ENCODE measurements at places on chromosomes 1 and 21. TPM values are rescaled to one million over a fixed set of nuclear protein-coding genes. Genes with fewer than 3 reads are reported as not detected.

DNA sequence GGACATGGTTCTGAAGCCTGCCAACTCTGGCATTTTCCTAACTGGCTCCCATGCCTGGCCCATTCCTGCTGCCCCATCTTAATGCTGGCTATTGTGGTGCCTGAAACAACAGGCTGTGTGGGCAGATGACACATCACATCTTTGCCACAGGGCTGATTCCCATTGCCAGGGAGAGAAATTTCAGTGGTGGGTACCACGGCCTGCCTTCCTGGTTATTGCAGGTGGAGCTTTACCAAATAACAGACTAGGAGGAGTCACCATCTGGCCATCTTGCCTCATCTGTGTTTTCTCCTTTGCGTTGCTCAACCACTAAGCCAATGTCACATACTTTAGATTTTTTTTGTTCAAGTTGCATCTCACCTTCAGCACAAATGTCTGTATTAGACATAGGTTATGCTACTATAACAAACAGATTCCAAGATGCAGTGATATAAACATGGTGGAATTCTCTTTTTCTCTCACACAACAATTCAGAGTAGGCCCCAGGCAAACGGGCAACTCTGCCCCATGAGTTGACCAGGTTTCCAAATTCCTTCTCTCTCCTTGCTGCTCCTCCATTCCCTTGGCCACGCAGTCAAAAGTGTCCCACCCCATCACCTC is 14.1 kb downstream of the CDA start:
- H3K4me3 ChIP-seq: no peak overlapping the region
- DNase-seq: no peak
- H3K36me3 ChIP-seq: no peaks in the 10 kb centered on the region

GRCh38 chr1:99700020-99700419 is 54.1 kb downstream of the PALMD start:
- no peak overlapping the region for H3K4me3 ChIP-seq
- H3K27me3 ChIP-seq: peaks cover 25% of the 10 kb centered on the region
- no peaks in the 10 kb centered on the region for H3K36me3 ChIP-seq
- no peak for DNase-seq

DNA sequence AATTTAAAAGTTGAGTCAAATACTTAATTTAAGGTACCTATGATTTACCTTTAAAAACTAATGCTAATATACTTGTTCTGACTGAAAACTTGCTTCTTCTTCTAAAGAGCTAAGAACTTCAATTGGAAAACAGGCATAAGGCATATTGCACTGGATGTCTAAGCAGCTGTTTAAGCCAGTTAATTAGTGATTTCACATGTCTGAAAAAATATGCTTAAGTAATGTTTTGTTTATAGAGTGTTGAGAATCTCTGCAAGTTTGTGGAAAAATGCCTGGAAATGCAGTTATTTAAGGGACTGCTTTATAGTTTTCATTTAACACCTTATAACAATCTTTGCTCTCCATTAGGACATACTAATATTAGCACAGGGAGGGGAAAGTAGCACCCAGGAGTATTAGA is 28.2 kb downstream of the UBE2U start:
- no peaks in the 10 kb centered on the region for H3K4me1 ChIP-seq
- peaks cover 34% of the 10 kb centered on the region for H3K27me3 ChIP-seq
- no peak overlapping the region for H3K27ac ChIP-seq
- H3K36me3 ChIP-seq: no peaks in the 10 kb centered on the region
- DNase-seq: no peak
- H3K4me3 ChIP-seq: no peak overlapping the region

The ESPN gene
- 1.3 TPM for total RNA-seq

GRCh38 chr21:36981049-36981391 is 14.6 kb upstream of the HLCS start:
- peaks cover 31% of the 10 kb centered on the region for H3K4me1 ChIP-seq
- H3K36me3 ChIP-seq: no peaks in the 10 kb centered on the region
- peak overlapping the region; percentile 82 for H3K4me3 ChIP-seq
- peaks cover 5% of the 10 kb centered on the region for H3K27me3 ChIP-seq

DNA sequence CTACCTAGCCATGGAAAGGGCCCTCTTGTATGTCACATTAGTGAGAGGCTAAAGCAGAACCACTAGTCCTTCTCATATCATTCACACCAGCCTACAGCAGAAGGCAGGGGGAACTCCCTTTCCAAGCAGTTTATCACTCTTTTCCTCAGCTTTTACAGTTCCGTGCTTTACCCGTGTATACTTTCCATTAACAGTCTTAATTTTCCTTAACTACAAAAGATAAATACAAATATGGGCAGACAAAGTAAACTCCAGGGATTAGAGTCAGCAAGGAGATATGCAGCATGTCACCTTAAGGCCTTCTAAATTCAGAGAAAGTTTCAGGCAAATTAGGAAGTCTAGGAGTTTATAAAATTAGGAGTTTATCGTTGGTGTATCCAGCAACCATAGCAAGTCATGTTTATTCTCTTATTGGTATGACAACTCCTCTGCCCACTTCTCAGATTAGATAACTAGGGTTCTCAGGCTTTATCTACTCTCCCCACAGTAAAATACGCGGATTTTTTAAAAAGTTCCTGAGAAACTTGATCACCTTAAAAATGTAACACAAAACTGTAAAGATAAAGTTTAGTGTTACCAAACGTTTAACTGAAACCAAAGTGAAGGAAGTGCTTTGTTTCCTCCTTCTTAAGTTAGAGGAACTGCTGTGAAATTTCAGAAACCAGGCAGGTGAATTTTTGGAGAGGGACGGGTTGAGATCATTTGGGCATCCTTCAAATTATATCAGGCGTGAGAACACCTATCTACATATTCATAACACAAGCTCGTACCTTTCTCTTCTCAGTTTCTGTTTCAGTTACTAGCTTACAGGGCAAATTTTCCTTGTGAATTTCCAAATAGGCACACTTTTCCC is 42.7 kb upstream of the SLC19A2 start:
- H3K27ac ChIP-seq: peak overlapping the region; percentile 42
- no peak for DNase-seq
- H3K4me1 ChIP-seq: peaks cover 12% of the 10 kb centered on the region
- no peak overlapping the region for H3K4me3 ChIP-seq
- H3K27me3 ChIP-seq: no peaks in the 10 kb centered on the region

DNA sequence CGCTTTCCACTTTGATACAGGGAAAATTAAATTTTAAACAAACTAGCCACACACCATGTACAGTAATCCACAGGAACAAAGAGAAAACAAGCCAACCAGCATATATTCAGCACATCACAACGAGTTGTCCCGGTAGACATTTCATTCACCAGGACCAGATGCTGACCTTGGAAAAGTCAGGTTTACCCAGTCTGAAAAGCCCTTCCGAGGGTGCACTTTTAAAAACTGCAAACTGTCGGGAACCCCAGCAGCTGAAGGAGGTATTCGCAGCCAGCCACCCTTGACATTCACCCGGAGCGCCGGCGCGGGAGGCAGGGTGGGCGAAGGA is 1.2 kb downstream of the MCOLN3 start:
- peaks cover 22% of the 10 kb centered on the region for H3K4me1 ChIP-seq
- no peak for DNase-seq
- peaks cover 64% of the 10 kb centered on the region for H3K27me3 ChIP-seq
- H3K36me3 ChIP-seq: no peaks in the 10 kb centered on the region
- no peak overlapping the region for H3K27ac ChIP-seq

DNA sequence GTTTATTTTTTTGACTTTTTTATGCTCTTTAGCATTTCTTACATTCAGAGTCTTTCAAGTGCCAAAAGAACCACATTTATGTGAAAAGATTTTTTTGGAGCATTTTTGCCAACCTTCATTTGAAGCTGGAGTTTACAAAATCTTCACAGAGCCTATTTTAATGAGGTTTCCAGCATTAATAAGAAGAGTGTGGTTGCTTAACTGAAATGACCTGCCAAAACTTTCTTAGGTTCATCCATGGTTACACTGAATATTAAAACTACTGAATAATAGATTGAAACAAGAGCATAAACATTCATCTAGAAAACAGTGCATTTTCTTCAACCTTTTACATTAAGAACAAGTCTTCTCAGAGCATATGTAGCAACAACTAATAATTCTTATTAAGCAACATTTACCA is 672.3 kb upstream of the CXADR start:
- no peaks in the 10 kb centered on the region for H3K27me3 ChIP-seq
- H3K36me3 ChIP-seq: no peaks in the 10 kb centered on the region
- H3K27ac ChIP-seq: no peak overlapping the region
- no peak overlapping the region for H3K4me3 ChIP-seq

DNA sequence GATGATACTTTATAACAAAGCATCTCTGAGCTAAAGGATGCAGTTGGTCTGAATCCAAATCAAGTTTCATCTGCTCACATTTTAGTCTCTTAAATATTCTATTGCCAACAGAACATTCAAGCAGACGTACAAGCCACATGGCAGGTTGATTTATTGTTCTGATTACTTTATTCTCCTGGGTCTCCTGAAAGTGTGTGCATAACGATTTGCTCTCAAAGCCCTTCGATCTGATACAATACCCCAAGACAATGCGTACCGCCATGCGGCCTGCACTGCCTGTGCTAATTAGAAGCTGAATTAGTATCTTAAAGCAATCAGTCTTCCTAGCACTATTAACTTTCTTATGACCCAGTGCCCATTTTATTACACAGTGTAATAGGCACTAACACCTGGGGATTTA is 56.9 kb downstream of the FHAD1 start:
- no peaks in the 10 kb centered on the region for H3K36me3 ChIP-seq
- DNase-seq: no peak
- H3K4me1 ChIP-seq: peaks cover 4% of the 10 kb centered on the region
- H3K4me3 ChIP-seq: no peak overlapping the region

The DCST1 gene
- not detected for total RNA-seq

The RPS6KA1 gene
- total RNA-seq: 163 TPM

GRCh38 chr1:190578017-190578416 is 100.4 kb upstream of the BRINP3 start:
- H3K4me1 ChIP-seq: no peaks in the 10 kb centered on the region
- H3K27ac ChIP-seq: no peak overlapping the region
- H3K27me3 ChIP-seq: no peaks in the 10 kb centered on the region
- no peak overlapping the region for H3K4me3 ChIP-seq
- peaks cover 2% of the 10 kb centered on the region for H3K36me3 ChIP-seq

DNA sequence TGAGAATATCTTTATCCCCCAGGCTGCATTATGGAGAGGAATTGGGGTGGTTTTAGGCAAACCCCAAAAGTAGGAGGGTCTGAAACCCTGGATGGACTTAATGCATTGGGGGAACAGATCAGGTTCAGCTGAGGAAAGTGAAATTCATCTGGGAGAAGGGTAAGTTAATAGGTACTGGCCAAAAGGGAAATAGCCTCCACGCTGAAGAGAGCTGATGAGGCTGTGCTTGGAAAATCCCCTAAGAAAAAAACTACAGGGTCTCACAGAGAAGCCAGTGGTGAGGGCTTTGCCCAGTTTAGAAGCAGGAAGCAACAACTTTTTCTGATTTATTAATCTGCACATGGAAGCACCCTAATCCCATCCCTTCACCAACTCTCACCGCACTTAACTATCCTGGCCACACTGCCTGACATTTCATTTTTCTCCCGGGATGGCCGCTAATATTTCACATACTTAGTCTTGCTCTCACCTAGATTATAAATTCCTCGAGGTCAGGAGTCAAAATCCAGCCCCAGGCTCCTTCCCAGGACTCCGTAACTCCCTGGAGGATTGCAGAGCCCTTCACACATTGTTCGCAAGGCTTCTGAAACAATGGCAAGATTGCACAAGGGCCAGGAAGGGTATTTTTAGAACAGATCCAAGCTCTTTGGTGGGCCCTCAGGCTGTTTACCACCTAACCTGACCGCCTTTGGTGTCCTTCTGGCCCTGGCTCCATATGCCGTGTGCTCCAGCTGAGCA is 60.9 kb upstream of the TARBP1 start:
- H3K36me3 ChIP-seq: no peaks in the 10 kb centered on the region
- H3K4me3 ChIP-seq: no peak overlapping the region
- peaks cover 31% of the 10 kb centered on the region for H3K4me1 ChIP-seq
- DNase-seq: no peak
- H3K27me3 ChIP-seq: peaks cover 6% of the 10 kb centered on the region

DNA sequence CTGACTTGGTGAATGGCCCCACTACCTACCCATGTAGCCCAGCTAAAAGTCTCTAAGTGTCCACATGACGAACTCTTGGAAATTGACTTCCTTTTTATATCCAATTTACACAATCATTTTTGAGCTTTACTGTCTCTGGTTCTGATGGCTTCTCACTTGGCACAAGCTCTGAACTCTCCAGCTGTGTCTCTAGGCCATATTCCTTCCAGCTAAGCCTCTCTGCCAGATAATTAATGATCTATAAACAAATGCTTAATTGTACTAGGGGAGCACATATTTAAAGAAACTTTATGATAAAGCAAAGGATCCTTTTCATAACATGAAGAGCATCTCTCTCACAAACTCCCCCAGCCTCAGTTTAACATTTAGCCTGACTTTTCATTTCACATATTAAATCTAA is 16.3 kb upstream of the BEND5 start:
- peaks cover 34% of the 10 kb centered on the region for H3K27me3 ChIP-seq
- no peaks in the 10 kb centered on the region for H3K36me3 ChIP-seq
- H3K4me1 ChIP-seq: peaks cover 28% of the 10 kb centered on the region

The ANGPTL1 gene
- total RNA-seq: not detected

- peaks cover 59% of the 10 kb centered on the region for H3K4me1 ChIP-seq
- no peaks in the 10 kb centered on the region for H3K27me3 ChIP-seq
- peak overlapping the region; percentile 85 for H3K27ac ChIP-seq
- peak overlapping the region; percentile 53 for H3K4me3 ChIP-seq
These were observed 3.9 kb upstream of the CDC42 start for GRCh38 chr1:22048351-22049192.

DNA sequence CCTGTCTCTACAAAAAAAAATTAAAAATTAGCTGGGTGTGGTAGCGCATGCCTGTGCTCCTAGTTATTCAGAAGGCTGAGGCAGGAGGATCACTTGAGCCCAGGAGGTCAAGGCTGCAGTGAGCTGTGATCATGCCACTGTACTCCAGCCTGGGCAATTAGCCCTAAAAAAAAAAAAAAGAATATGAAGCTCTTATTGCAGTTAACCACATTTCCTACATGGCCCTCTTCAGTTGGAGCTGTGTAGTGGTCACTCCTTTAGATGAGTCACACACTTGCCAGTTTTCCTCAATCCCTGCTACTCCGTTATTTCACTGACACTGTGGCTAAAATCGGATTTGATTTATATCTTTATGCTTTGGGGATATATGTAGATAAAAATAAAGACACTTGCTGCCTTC is 11.8 kb downstream of the NFYC start:
- H3K27ac ChIP-seq: peak overlapping the region; percentile 65
- H3K36me3 ChIP-seq: peaks cover 2% of the 10 kb centered on the region
- peaks cover 65% of the 10 kb centered on the region for H3K4me1 ChIP-seq
- H3K27me3 ChIP-seq: no peaks in the 10 kb centered on the region

The DNM3 gene
- 1.5 TPM for total RNA-seq

- peaks cover 10% of the 10 kb centered on the region for H3K36me3 ChIP-seq
- peak overlapping the region; percentile 90 for H3K27ac ChIP-seq
- peaks cover 57% of the 10 kb centered on the region for H3K4me1 ChIP-seq
- H3K4me3 ChIP-seq: peak overlapping the region; percentile 68
- peak; percentile 24 for DNase-seq
These were observed 223.0 kb downstream of the LTN1 start for GRCh38 chr21:28769683-28770082.

GRCh38 chr1:112710159-112710558 is 3.2 kb upstream of the RHOC start:
- H3K27ac ChIP-seq: no peak overlapping the region
- no peak overlapping the region for H3K4me3 ChIP-seq
- H3K4me1 ChIP-seq: peaks cover 28% of the 10 kb centered on the region
- peaks cover 2% of the 10 kb centered on the region for H3K36me3 ChIP-seq
- DNase-seq: no peak
